Activated CD4-positive, alpha-beta T cell treated with anti-CD3 and anti-CD28 coated beads, Interleukin-10, Interleukin-2, amounts not matched to agents 100 ng/mL and 50 ng/mL, durations not matched to agents 16 hours and 8 hours (primary cell): ENCODE measurements at places on chromosomes 5 and 9.

DNA sequence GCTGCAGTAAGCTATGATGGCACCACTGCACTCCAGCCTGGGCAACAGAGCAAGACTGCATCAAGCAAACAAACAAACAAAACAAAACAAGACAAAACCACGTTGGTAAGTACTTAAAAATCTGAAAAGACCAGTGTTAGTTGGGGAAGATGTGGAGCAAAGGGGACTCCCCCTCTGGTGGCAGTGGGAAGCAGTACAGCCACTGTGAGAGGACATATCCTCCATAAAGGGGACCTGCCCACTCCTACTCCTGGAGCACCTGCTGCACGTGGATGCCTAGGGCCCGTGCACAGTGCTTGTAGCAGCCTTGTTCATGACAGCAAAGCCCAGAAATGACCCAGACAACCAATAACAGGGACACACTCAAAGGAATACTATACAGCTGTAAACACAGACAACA, 17.0 kb upstream of the IPPK start:
- no peak for DNase-seq

- no peak for DNase-seq
These were observed 86.5 kb downstream of the KLHL3 start for GRCh38 chr5:137649228-137649935.

DNA sequence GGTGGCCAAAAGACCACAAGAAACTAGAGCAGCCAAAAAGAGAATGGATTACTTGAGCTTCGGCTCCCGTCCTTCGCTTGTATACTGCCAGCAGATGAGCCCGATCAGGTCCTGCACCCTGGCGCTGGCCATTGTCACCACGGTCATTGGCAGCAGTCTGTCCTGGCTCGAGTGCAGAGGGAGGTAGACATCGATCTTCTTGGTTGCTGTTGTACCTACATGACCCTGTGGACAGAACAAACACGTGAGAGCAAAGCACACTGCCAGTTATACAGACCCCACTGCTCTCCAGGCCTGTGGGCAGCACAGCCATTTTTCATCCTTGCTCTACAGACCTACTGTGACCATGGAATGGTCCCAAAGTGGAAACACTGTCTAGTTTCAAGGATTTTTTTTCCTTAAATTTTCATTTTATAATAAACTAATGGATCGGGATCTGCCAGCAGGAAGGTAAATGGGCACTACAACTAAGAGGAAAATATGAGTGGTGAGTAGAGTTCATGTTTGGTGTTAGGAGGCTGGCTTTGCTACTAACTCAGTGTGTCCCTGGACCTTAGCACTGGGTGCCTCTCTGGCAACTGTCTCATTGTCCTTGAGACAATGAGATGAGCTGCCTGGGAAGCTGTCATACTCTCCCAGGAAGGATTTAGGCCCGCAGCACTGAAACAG, 121.4 kb downstream of the MAPKAP1 start:
- DNase-seq, result no peak

DNA sequence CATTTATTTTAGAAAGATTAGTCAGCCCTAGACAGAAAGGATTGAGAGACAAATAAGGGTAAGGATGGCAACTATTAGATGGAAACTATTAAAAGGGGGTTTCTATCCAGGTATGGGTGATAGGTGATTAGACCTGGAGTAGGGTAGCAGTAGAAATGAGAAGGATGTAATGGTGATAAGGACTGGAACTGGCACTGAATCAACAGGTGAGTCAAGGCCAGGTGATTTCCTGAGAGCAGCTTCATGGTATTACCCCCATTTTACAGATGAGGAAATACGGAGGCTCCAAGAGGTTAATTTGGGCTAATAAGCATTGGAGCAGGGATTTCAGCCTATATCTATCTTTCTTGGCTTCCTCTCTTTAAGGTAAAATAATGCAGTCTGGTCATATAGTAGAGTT, 55.7 kb downstream of the CAST start:
- no peak for DNase-seq

- DNase-seq, result no peak
These were observed 265.6 kb upstream of the FBXL7 start for GRCh38 chr5:15234366-15234765.

GRCh38 chr5:176153741-176154140, 84.5 kb upstream of the SIMC1 start:
- no peak for DNase-seq

- no peak for DNase-seq
These were observed 126.9 kb downstream of the NTRK2 start for GRCh38 chr9:84796404-84796803.

DNA sequence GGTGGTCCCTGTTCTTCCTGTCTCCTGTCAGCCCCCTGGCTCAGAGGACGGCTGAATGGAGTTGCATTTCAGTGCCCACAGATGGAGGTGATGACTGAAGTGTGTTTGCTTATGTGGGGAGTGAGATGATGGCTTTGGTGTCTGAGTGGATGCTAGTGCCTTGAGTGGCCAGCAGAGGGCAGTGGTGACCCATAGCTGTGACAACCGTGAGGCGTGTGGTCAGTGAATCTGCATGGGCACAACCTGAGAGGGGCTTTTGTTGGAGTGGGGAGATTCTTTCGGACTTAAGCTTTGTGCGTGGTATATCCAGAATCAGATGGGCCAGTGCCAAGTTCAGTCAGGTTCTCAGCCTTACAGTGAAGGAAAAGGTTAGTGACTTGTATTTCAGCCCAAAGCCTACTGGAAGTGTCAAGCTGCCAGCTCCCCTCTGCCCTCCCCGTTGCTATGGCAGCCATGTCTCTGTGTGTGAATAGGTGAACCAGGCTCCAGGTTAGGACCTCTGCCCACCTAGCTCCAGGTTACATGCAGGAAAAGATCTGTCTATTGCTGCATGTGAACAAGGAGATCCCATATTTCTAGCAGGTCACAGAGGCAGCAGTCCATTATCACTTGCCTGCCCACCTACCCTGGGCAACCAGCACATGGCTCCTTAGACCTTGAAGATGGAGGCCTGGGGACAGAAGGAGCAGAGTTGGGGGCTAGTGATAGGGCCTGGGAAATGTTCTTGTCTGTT, 14.7 kb upstream of the CXXC5 start:
- peak; percentile 74 for DNase-seq
